Fibroblast of skin of right quadriceps (primary cell): ENCODE measurements at places on chromosomes 3 and 15.

GRCh38 chr3:159146856-159147435 lies 345.1 kb downstream of the MFSD1 start:
- DNase-seq = no peak

DNA sequence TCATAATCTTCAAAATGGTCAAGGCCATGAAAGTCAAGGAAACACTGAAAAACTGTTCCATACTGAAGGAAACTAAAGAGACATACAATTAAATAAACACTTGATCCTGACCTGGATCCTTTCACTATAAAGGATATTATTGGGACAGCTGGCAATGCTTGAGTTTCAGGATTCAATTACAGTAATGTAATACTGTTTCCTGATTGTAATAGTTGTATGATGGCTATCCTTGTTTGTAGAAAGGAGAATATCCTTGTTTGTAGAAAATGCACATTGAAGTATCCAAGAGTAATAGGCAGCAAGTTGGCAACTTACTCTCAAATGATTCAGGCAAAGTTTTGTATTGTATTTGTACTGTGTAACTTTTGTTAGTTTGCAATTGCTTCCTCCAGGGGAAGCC lies 4.6 kb downstream of the CIDEC start:
- no peak for DNase-seq

- DNase-seq = peak; percentile 58
These were observed 63.8 kb upstream of the ACP3 start for GRCh38 chr3:132253262-132253878.

GRCh38 chr3:58659051-58659675 lies 7.4 kb downstream of the FAM3D start:
- peak; percentile 20 for DNase-seq

- no peak for DNase-seq
These were observed 44.8 kb upstream of the UMPS start for GRCh38 chr3:124685481-124685880.

GRCh38 chr3:30622790-30623189 lies 16.4 kb downstream of the TGFBR2 start:
- DNase-seq = no peak

DNA sequence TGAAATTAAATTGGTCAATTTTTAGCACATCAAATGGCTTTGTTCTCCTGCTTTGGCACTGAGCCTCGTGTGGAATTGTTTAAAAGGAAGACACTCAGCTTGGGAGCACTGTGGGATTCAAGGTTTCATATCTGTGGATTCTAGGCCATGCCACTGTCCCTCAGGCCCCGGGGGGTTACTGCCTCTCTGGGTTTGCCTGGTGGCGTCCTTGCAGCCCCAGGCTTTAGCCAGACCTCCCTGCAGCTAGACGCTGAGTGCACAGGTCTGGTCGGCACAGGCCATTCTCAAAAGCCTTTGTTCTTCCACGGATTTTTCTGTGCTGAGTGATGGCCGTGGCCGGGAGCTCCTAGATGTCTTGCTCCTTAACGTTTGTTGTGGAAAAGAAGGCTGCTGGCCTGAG lies 76.2 kb downstream of the CACNA2D3 start:
- no peak for DNase-seq

DNA sequence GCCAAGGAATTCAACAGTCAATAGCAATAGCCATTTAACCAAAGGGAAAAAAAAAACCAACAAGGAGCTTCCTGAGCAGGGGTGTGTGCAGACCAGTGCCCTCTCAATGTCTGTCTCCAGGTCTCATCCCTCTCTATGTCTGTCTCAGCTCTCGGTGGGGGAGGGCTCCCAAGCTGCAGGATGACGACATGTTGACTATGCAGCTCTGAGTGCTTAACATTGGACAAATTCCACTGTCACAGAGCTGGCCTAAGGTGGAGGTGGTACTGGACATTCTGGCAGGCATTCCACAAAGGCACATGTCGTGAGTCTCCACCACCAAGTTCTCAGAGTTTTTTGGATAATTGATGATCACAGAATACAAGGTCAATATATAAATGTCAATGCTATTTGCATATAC lies 2.0 kb upstream of the CAPN7 start:
- peak; percentile 22 for DNase-seq

GRCh38 chr3:123096731-123097130 lies 29.9 kb downstream of the PDIA5 start:
- DNase-seq = peak; percentile 34

- peak; percentile 52 for DNase-seq
These were observed 33.4 kb upstream of the RAD18 start for GRCh38 chr3:8996681-8997121.

- no peak for DNase-seq
These were observed 44.6 kb upstream of the SPPL2A start for GRCh38 chr15:50810128-50810527.

GRCh38 chr15:46278486-46279090 lies 643.8 kb downstream of the SQOR start:
- no peak for DNase-seq

- peak; percentile 76 for DNase-seq
These were observed 53.8 kb downstream of the IQSEC1 start for GRCh38 chr3:13019243-13020095.

- DNase-seq = no peak
These were observed 217.2 kb downstream of the NFKBIZ start for GRCh38 chr3:102066470-102066869.

DNA sequence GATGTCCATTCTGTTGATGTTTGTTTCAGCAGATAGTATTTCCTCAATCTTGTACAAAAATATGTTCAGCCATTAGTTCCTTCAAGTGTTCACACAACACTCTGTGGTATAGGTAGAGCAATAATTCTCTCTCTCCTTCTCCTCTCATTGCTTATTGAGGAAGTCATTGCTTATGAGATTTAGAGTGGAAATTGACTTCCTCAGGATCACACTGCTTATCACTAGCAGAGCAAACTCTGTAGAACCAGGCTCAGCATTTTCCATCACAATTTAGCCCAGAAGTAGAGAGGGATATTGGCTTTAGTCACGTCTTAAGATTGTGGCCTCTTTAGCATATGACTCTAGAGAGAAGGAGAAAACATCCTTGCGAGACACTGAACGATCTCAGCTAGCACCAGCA lies 31.2 kb downstream of the RAB11A start:
- no peak for DNase-seq

GRCh38 chr15:40512440-40512839 lies 41.7 kb downstream of the CHST14 start:
- no peak for DNase-seq

DNA sequence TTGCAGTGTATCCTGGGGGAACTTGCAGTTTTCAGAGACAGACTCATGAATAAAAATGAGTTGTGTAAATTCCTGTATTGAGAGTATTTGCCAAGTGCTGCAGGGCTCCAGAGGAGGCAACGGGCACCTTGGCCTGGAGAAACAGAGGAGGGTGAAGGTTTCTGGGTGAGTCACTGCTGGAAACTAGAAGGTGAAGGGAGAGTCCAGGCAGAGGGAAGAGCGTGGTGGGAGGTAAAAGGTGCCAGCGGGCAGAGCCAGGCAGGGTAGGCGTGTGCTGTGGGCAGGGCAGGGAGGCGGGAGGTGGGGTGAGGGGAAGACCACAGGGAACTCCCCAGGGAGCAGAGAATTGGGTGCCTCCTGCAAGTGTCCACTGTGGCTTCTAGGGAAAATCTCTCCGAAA lies 120.8 kb downstream of the SLCO3A1 start:
- no peak for DNase-seq

- DNase-seq = no peak
These were observed 25.6 kb upstream of the ARL8B start for GRCh38 chr3:5096336-5097008.

DNA sequence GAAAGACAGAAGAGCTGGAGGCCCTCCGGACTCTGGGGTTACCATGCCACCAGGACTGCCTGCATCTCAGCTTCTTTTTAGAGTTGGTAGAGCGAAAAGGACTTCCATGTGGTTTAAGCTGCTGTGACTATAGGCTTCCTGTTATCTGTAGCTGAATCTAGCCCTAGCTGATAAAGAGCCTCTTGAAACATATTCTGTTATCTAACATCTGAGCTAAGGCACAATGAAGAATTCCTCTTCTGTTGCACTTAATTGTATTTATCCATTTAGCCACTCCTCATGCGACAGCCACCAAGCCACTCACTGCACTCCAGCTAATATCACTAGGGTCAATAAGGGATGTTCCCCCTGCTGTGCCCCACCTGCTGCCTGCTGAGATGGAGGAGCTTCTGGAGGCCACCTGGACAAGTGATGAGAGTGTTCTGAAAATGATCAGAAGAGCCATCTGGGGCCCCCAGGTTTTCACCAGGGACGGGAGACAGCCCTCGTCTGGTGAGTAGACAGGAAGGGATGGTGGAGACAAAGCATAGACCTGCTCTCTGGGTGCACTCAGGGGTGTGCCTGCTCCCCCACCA lies 94.6 kb upstream of the PLXNA1 start:
- no peak for DNase-seq

- no peak for DNase-seq
These were observed 199.7 kb downstream of the UACA start for GRCh38 chr15:70563561-70564095.
